ENCODE measurements at places on chromosomes 4 and X. TPM values are rescaled to one million over a fixed set of nuclear protein-coding genes. Genes with fewer than 3 reads are reported as not detected.

The GRID2 gene
- 0.16 TPM for total RNA-seq

The PIR gene
- 14.3 TPM for total RNA-seq

The TCEAL6 gene
- 1.1 TPM for total RNA-seq

The F11 gene
- not detected for total RNA-seq

The KLB gene
- total RNA-seq = 0.47 TPM

The TECRL gene
- 203 TPM for total RNA-seq

The IL13RA1 gene
- 29.8 TPM for total RNA-seq

The P2RY8 gene
- 0.93 TPM for total RNA-seq

The PTTG2 gene
- 3.6 TPM for total RNA-seq

The SATL1 gene
- total RNA-seq = not detected

The AMELX gene
- not detected for total RNA-seq

Measured in right atrium auricular region (tissue), 2 donors.